LHCN-M2 (cell line): ENCODE measurements at places on chromosomes 3 and 15.
A peak's percentile ranks its signal among the peaks of the same experiment; 100 is the strongest.

GRCh38 chr15:66912001-66912400 lies 153.4 kb upstream of the SMAD3 start:
- no peak for DNase-seq

GRCh38 chr3:191369616-191370010 lies 39.3 kb upstream of the UTS2B start:
- DNase-seq = no peak

DNA sequence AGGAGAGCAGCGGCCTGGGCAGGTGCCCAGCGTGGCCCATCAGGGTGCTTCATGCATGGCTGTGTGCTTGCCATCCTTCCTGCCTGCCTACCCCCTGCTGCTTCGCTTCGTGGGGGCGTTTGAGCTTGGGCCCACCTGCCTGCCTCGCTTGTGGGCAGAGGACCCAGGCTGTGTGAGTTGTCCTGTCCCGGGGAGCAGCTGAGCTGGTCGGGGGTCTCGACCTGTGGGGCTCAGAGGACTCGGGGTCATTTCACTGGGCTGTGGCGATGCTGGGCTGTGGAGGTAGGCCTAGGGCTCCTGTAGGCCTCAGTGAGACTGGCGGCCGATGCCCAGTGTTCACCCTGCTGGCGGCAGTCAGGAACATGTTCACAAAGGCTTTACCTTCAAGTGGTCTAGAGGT lies 12.1 kb upstream of the STAB1 start:
- no peak for DNase-seq

DNA sequence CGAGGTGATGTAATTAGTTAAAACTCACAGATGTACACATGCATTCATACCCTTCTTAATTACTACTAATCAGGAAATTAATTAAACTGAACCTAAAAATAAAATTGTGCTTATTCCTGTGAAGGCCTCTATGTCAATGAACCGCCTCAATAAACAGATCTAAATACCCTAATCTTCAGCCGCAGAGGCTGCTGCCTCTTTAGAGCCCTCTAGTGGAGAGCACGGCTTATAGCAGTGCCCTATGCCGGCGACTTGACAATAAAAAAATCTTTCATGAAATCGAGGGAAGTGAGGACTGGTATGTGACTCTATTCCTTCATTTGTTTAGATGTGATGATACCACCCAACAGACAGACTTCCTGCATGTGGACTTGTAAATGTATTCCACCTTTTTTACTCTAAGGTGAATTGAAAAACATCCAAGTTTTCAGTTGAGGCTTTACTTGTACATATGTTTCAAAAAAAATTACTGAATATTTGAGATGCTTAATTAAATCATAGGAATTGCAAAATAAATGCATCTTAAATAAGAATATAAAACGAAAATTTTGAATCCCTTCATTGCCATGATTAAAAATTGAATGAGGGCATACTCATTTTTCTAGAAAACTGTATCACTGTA lies 8.3 kb upstream of the EPHA3 start:
- DNase-seq = peak; percentile 61

DNA sequence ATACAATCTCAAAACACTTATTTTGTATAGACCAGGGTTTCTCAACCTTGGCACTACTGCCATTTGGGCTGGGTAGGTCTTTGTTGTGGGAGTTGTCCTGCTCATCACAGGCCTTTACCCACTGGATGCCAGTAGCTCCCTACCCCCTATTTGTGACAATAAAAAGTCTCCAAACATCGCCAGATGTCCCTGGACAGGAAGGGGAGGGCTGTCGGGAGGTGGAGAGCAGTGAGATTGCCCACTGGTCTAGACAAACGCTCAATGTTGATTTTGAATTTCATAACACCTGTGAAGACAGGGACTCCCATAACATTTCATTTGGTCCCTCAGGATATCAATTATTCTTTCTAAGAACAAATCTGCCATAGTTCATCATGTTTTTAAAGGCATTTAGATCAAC lies 151.7 kb upstream of the PTPRG start:
- no peak for DNase-seq

DNA sequence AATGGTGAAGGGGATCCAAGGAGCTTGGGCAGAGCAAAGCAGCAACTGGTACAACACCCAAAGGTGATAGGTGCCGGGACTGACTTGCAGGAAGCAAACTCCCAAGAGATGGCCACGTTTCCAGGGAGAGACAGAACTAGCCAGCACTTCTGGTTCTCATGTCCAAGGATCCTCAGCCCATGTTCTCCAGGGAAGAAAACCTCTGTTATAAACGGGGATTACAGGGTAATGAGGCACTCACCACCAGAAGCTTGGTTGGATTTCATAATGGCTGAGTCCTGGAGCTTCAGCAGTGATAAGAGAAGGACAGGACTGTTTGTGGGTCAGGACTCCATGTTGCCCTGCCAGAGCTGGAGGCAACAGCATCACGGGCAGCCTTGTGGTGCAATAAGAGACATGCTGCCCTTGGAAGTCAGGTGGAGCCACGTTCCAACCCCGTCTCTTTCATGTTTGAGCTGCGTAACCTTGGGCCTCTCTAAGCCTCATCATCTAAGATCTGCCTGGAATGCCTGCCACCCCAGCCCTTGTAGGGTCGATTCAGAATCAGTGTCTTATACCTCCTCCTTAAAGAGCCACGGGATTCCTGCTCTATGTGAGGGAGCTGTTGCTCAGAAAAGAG lies 181.0 kb downstream of the ABHD5 start:
- DNase-seq = no peak

DNA sequence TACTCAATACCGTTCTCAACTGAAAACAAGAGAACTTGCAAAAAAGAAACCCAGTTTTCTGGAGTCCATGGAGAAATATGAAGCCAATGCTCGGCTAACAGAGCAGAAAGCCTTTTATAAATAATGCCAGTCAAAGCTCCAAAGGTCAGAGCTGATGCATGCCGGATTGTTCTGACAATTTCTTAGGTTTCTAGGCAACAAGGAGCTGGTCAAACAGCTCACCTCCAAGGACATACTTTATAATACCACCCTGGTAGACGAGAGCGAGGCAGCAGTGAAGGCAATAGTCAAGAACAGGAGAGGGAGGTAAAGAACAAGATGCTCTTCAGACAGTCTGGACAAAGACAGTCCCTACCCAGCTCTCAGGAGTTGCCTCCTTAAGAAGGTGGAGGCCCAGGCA lies 111.1 kb downstream of the UBE3A start:
- no peak for DNase-seq

DNA sequence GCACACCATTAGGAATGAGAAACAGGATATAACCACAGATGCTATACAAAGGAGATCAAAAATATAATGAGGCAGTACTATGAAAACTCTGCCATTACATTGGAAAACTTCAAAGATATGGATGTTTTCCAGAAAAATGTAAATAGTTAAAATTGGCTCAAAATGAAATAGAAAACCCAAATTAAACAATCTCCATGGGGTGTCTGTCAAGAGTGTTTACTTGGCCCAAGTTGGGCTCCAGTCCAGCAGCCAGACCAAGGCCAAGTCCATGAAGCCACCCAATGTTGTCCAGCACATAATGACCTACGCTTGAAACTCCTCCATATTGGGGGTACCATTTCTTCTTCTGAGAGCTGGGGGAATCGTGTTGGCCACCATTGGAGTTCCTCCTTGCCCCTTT lies 37.1 kb downstream of the CTXND1 start:
- DNase-seq = no peak

DNA sequence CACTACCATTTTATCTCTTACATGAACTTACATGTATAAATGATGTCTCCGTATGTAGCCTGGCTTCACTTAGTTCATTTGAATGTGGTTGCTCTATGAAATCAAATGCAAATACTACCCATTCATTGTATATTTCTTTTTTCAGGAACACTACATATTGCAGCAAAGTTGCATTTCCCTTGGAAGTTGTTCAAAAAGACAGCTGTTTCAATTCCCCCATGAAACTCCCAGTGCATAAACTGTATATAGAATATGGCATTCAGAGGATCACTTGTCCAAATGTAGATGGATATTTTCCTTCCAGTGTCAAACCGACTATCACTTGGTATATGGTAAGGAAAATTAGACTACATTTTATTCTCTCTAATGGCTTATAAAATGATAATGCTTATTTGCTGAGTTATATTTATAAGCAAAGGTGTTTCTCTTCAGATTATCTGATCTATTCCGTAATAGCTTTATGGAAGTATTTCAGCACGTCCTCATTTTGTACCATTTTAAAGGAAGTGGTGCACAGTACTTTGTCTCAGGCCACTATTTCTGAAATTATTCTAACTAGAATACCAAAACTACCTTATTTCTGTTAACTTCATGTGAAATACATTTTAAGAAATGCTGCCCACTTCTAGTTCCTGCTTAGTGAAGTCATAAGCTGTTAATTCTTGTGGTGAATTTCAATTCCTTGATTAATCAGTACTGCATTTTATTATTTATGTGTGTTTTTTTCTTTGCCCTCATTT lies 95.1 kb downstream of the IL1RAP start:
- no peak for DNase-seq

DNA sequence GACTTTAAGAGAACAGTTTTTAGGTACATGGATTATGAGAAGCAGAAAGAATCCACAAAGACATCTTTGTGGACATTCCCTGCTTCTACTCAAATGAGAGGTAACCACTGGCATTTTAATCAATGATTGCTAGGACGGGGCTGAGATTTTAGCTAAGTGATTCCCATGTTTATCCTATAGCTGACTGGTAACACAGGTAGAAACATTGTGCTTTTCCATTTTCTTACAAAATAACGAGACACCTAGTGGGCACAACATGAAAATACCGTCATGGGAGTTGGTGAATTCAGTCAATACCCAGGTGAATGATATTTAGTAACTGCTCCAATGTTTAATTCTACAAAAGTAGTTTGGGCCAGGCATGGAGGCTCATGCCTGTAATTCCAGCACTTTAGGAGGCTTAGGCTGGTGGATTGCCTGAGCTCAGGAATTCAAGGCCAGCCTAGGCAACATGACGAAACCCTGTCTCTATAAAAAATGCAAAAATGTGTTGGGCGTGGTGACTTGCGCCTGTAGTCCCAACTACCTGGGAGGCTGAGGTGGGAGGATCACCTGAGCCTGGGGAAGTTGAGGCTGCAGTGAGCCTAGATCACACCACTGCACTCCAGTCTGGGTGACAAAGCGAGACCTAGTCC lies 37.2 kb upstream of the DENND4A start:
- no peak for DNase-seq

DNA sequence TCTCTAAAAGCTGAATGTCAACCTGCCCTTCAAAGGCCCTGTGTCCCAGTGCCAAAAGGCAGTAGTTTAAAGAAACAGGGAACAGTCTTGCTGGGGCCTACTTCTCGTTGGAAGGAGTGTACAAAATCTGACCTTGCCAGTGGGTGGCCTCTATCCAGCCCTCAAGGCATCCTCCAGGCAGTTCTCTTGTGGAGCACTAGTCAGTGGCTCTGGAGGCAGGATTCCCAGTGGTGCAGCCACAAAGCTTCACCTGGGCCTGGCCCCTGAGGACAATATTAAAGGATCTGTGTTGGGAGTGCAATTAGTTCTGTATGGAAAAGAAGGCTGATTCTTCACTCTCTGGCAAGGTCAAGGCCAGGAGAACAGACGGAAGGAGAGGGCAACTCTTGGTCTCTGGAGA lies 237.8 kb upstream of the ADAMTS9 start:
- no peak for DNase-seq

DNA sequence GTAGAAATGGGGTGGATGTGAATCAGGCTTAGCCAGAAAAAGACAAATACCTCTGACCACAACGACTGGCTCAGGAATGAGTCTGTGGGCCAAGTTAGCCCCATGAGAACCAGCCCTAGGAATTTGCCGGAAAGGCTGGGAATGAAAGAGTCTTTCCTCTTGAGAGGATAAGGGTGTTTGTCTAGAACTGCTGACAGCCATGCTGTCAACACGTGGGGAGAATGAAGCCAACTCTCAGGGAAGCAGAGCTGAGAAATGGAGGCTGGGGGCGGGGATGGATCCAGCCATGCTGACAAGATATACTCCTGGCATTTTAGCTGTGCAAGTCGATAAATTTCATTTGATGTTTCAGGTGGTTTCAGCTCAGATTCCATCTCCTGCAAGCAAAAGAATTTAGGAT lies 10.6 kb upstream of the SLC6A1 start:
- no peak for DNase-seq

DNA sequence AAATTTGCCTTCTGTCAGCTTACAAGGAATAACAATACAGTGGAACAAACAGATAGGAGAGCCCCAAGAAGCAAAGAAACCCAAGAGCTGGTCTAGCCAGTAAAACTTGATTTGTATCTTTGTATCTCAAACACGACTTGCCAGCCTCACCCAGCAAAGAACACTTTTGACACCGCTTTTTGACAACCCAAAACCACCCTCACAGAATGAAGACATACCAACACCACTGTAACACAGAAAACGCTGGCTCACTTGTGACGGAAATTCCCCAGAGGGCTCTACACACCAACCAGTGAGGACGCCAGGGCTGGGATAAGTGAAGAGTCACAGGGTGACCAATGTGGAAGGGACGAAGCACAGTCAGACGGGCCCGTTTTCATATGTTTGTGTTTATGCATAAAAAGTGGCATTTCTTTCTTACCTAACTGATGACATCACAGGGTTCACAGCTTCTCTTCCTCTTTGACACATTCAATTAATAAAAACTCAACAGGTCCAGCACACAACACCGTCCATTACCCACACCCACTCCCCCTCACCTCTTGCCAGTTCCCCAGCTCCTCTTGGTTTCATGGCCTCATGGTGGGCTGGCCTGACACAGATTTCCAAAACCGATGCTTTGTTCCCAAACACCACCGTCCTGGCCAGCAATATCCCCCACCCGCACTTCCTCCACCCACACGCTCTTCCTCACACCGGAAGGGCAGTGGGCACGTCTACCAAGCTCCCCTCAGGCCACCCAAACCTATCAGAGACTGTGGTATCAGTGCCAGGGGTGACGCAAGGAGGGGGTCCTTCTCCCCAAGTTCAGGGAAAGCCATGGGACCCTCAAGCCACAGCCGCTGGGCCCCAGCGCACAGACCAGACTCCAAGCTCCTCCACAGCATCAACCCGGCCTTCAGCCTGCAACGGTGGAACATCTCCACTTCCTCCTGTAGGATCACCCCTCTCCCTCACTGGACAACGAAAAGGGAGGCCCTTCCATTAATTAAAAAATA lies 94.2 kb downstream of the ADAMTS17 start:
- no peak for DNase-seq

DNA sequence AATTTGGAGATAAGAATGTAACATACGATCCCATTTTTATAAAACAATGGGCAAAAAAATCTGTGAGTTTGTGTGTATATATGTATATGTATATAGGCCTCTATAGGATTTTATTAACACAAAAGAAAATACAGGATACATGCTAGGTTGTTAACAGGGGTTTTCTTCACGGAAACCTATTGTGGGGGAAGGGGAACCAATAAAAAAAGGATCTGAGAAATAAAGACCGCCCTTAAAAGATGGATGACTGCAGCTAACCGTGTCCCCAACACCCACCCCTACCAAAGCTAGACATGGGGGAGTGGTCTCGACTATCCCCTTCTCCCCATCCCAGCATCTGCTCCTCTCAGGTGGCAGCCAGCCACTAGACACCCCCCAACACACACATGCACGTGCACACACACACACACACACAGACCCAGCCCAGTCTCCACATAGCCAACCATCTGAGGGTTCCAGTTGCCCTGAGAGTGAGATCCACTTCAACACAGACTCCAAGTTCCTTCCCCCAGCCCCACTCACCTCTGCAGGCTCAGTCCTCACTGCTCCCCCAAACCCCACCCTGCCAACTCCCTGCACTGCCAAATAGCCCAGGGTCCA lies 132.9 kb downstream of the TPRA1 start:
- no peak for DNase-seq

GRCh38 chr3:136787349-136787748 lies 31.6 kb upstream of the SLC35G2 start:
- peak; percentile 54 for DNase-seq
